ENCODE measurements at places on chromosomes 5 and 9. TPM values are rescaled to one million over a fixed set of nuclear protein-coding genes. Genes with fewer than 3 reads are reported as not detected.

PRLR gene
- total RNA-seq, result 0.12 TPM

BTNL9 gene
- not detected for total RNA-seq

PITX1 gene
- 32.6 TPM for total RNA-seq

CDH9 gene
- not detected for total RNA-seq

F12 gene
- 7.3 TPM for total RNA-seq

Data from H4 (cell line).